ENCODE measurements at places on chromosomes 4 and X. TPM values are rescaled to one million over a fixed set of nuclear protein-coding genes. Genes with fewer than 3 reads are reported as not detected.

Gene PLXNB3
- 43.3 TPM for total RNA-seq

DNA sequence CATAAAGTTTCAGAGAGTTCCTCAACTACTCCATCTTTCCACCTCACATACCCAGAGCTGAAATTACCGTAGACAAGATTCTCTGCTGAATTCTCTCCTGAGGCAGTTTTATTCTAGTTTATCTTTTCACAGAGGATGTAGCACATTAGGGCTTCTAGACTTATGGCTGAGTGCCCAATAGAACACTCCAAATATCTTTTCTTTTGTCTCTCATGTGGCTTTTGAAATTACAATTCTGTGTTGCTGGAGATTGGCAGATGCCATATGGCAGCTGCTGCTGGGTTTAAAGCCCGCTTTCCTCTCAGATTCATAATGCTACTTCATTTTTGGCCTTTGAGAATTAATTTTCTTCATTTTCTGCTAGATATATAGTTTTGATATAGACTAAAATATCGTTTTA lies 107.6 kb upstream of the BANK1 start:
- H3K36me3 ChIP-seq = no peaks in the 10 kb centered on the region
- DNase-seq = no peak
- H3K27me3 ChIP-seq = no peaks in the 10 kb centered on the region
- no peaks in the 10 kb centered on the region for H3K4me1 ChIP-seq
- no peak overlapping the region for H3K4me3 ChIP-seq

- no peaks in the 10 kb centered on the region for H3K4me1 ChIP-seq
- no peak overlapping the region for H3K4me3 ChIP-seq
- H3K36me3 ChIP-seq = no peaks in the 10 kb centered on the region
- no peaks in the 10 kb centered on the region for H3K27me3 ChIP-seq
- no peak for DNase-seq
Measured at GRCh38 chr4:9969526-9970398, 51.5 kb downstream of the SLC2A9 start.

Gene RASSF6
- 50.4 TPM for total RNA-seq

GRCh38 chr4:71189471-71189870 lies 149.3 kb upstream of the SLC4A4 start:
- H3K27me3 ChIP-seq = no peaks in the 10 kb centered on the region
- H3K36me3 ChIP-seq = no peaks in the 10 kb centered on the region
- peaks cover 47% of the 10 kb centered on the region for H3K4me1 ChIP-seq
- DNase-seq = no peak
- peak overlapping the region; percentile 89 for H3K27ac ChIP-seq

Gene EPGN
- 0.87 TPM for total RNA-seq

DNA sequence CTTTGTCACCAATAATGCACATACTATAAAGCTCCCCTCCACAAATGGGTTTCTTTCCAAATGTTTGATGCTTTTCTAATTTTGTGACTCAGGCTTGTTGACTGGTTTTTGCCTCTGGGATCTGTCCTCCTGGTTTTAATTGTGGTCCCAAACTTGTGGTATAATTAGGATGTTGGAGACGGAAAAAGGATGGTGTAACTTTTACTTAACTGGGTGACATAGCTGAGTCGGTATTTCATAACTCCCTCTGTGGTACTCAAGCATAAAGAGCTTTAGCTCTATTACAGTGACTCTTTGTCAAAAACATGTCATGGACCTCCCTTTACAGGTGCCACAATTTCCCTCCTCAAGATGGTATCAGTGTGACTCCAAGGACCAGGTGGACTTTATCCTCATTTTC lies 119.7 kb upstream of the RBPJ start:
- no peak for DNase-seq
- H3K27me3 ChIP-seq = no peaks in the 10 kb centered on the region
- H3K4me3 ChIP-seq = no peak overlapping the region
- peaks cover 8% of the 10 kb centered on the region for H3K4me1 ChIP-seq
- no peak overlapping the region for H3K27ac ChIP-seq
- no peaks in the 10 kb centered on the region for H3K36me3 ChIP-seq

GRCh38 chrX:107826238-107827029 lies 768 bp downstream of the MID2 start:
- H3K4me3 ChIP-seq = peak overlapping the region; percentile 54
- H3K27me3 ChIP-seq = peaks cover 4% of the 10 kb centered on the region
- H3K4me1 ChIP-seq = peaks cover 18% of the 10 kb centered on the region
- H3K36me3 ChIP-seq = no peaks in the 10 kb centered on the region
- H3K27ac ChIP-seq = peak overlapping the region; percentile 83
- DNase-seq = peak; percentile 68

GRCh38 chrX:154840856-154841255 lies 6.4 kb upstream of the SMIM9 start:
- no peaks in the 10 kb centered on the region for H3K36me3 ChIP-seq
- peak; percentile 55 for DNase-seq
- H3K27me3 ChIP-seq = no peaks in the 10 kb centered on the region
- no peak overlapping the region for H3K27ac ChIP-seq
- H3K4me3 ChIP-seq = no peak overlapping the region

GRCh38 chr4:153792618-153793247 lies 3.9 kb upstream of the SFRP2 start:
- peaks cover 34% of the 10 kb centered on the region for H3K4me1 ChIP-seq
- H3K36me3 ChIP-seq = no peaks in the 10 kb centered on the region
- peak overlapping the region; percentile 35 for H3K4me3 ChIP-seq
- no peak overlapping the region for H3K27ac ChIP-seq

- H3K27me3 ChIP-seq = no peaks in the 10 kb centered on the region
- peaks cover 3% of the 10 kb centered on the region for H3K4me1 ChIP-seq
- no peak overlapping the region for H3K27ac ChIP-seq
- DNase-seq = no peak
Measured at GRCh38 chr4:40292313-40292759, 42.8 kb upstream of the CHRNA9 start.

- no peak for DNase-seq
- H3K4me3 ChIP-seq = no peak overlapping the region
- no peaks in the 10 kb centered on the region for H3K27me3 ChIP-seq
- no peaks in the 10 kb centered on the region for H3K4me1 ChIP-seq
- H3K27ac ChIP-seq = no peak overlapping the region
- no peaks in the 10 kb centered on the region for H3K36me3 ChIP-seq
Measured at GRCh38 chr4:157358439-157358838, 137.9 kb downstream of the GRIA2 start.

Gene PLAC1
- not detected for total RNA-seq

GRCh38 chr4:121693886-121694285 lies 2.9 kb downstream of the ANXA5 start:
- H3K4me1 ChIP-seq = peaks cover 50% of the 10 kb centered on the region
- peak overlapping the region; percentile 55 for H3K27ac ChIP-seq
- H3K27me3 ChIP-seq = no peaks in the 10 kb centered on the region
- H3K36me3 ChIP-seq = no peaks in the 10 kb centered on the region

- peak overlapping the region; percentile 77 for H3K27ac ChIP-seq
- H3K4me1 ChIP-seq = no peaks in the 10 kb centered on the region
- no peak overlapping the region for H3K4me3 ChIP-seq
- peaks cover 7% of the 10 kb centered on the region for H3K36me3 ChIP-seq
Measured at GRCh38 chr4:113469926-113470325, 291.6 kb downstream of the CAMK2D start.

GRCh38 chr4:87855559-87855958 lies 22.8 kb downstream of the MEPE start:
- no peak overlapping the region for H3K4me3 ChIP-seq
- DNase-seq = no peak
- no peaks in the 10 kb centered on the region for H3K27me3 ChIP-seq
- no peaks in the 10 kb centered on the region for H3K4me1 ChIP-seq
- no peaks in the 10 kb centered on the region for H3K36me3 ChIP-seq
- H3K27ac ChIP-seq = no peak overlapping the region

Gene TMA16
- 6.7 TPM for total RNA-seq

Gene C4orf50
- total RNA-seq = 1.2 TPM

DNA sequence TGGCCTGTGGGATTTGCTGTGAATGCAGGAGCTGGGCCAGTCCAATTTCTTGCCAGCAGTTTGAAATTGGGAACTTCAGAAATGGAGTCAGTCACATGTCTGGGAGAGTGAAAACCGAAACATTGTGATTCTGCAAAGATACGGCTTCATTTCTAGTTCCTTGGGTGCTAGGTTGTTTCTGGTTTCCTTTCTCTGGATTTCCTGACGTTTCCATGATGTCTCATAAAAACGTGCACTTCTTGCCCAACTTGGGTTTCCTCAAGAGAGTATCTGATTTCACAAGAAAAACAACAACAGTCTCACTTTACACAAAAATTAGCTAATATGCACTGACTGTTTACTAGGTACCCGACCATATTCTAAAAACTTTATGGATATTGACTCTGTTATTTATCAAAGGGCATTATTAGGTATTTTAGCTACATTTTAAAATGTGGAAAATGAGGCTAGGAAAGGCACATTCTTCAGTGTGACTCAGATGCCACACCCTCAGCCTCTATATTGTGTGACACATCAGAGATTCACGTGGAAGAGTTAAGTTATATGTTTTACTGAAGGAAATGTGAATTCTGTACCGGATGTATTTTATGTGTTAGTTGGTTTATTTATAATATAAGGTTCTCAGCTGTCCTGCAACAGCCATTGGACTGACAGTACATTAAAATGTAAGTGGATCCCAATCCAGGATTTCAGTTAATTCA lies 225.0 kb upstream of the PUDP start:
- no peaks in the 10 kb centered on the region for H3K27me3 ChIP-seq
- no peaks in the 10 kb centered on the region for H3K36me3 ChIP-seq
- DNase-seq = no peak
- no peak overlapping the region for H3K4me3 ChIP-seq

- H3K36me3 ChIP-seq = no peaks in the 10 kb centered on the region
- peak overlapping the region; percentile 6 for H3K27ac ChIP-seq
- DNase-seq = no peak
- no peak overlapping the region for H3K4me3 ChIP-seq
Measured at GRCh38 chr4:38149997-38150671, 189.9 kb downstream of the PTTG2 start.

GRCh38 chr4:7328913-7329638 lies 105.7 kb downstream of the PSAPL1 start:
- H3K4me1 ChIP-seq = no peaks in the 10 kb centered on the region
- no peak overlapping the region for H3K27ac ChIP-seq
- no peaks in the 10 kb centered on the region for H3K27me3 ChIP-seq
- H3K36me3 ChIP-seq = no peaks in the 10 kb centered on the region
- DNase-seq = no peak
- H3K4me3 ChIP-seq = no peak overlapping the region
